Suprapubic skin (tissue), 4 donors: ENCODE measurements at places on chromosomes 11 and 22. TPM values are rescaled to one million over a fixed set of nuclear protein-coding genes. Genes with fewer than 3 reads are reported as not detected.

The ASPHD2 gene
- 28.0 TPM for total RNA-seq

The STX5 gene
- 40.2 TPM for total RNA-seq

The PANX2 gene
- total RNA-seq, result 2.6 TPM

The SAA4 gene
- not detected for total RNA-seq
